Retina (tissue), 1 donor: ENCODE measurements at places on chromosomes 12 and 14.
A peak's percentile ranks its signal among the peaks of the same experiment; 100 is the strongest.

- no peak for DNase-seq
These were observed 12.9 kb upstream of the RNASE12 start for GRCh38 chr14:20603813-20604690.

DNA sequence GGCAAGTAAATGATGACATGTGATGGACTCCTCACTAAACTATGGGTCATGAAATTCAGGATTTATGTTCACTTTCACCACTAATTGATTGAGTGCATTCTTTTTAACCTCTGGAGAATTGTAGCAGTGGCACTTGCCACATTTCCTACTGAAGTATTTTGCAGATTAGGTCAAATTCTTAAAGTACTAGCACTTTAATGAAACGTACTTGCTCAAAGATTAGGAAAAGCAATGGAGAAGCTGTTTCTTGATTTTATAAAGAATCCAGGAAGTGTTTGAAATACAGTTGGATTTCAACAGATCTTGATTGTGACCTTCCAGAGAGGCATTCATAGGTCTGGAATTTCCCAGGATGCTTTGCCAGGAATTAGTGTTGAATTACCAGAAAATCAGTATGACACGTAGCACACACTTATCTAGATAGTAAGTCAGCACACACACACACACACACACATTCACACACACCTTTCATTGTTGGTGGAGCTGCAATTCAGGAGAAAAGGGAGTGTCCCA is 162.6 kb downstream of the MYRFL start:
- no peak for DNase-seq

- no peak for DNase-seq
These were observed 871 bp upstream of the TGM1 start for GRCh38 chr14:24263848-24264247.

- DNase-seq = no peak
These were observed 4.5 kb downstream of the DDX47 start for GRCh38 chr12:12817616-12818015.

GRCh38 chr12:28227251-28227650 is 37.0 kb downstream of the CCDC91 start:
- DNase-seq = no peak

- DNase-seq = no peak
These were observed 275.5 kb downstream of the ALG10 start for GRCh38 chr12:34297790-34298164.

- peak; percentile 29 for DNase-seq
These were observed 64.9 kb upstream of the SYT1 start for GRCh38 chr12:78799649-78800048.

- peak; percentile 81 for DNase-seq
These were observed 1.3 kb downstream of the PRPH start for GRCh38 chr12:49296034-49296835.

- DNase-seq = peak; percentile 88
These were observed 7.6 kb upstream of the SIX1 start for GRCh38 chr14:60656686-60657455.

- no peak for DNase-seq
These were observed 80.3 kb upstream of the SRRM4 start for GRCh38 chr12:118900993-118901392.

GRCh38 chr14:58730792-58731464 is 93.2 kb downstream of the DACT1 start:
- DNase-seq = no peak

DNA sequence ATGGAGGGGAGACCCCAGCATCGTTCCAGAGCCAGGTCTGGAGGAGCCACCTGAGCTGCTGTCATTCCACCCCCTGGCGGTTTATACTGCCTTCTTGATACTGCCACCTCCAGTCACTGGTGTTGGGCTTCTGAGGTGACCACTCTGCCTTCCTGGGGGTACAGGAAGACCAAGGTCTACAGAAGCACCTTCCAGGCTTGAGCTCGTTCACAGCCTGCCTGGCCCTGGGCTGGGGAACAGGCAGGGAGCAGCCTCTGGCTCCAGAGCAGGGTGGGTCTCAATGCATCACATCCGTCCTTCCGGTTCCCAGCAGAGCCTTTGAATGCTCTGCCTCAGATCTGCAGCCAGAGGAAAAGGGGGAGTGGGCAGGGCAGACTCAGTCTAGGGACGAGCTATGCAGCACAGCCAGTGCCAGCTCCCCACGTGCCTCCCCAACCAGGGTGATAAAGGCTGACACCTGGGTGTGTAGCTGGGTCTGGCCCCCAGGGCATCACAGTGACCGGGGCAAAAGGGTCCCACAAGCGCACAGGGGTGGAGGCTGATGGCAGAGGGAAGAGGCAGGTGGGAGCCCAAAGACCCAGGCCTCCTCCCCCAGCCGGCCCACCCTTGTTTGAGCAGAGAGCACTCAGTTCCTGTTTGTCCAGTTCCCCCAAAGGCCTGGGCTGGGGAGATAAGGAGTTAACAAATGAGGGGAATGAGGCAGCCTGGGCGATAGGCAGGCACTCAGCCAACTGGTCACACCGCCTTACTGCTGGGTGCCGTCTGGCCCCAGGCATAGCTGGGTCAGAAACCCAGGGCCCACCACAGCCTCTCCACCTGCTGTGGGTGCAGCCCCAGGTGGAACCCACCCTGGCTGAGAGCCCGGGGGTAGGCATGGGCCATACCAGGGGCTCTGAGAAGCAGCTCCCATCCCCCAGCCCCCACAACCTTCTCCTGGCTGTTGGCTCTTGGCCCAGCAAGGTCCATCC is 17.1 kb downstream of the DEGS2 start:
- DNase-seq = no peak

GRCh38 chr12:89765959-89766824 is 57.6 kb upstream of the ATP2B1 start:
- DNase-seq = no peak

DNA sequence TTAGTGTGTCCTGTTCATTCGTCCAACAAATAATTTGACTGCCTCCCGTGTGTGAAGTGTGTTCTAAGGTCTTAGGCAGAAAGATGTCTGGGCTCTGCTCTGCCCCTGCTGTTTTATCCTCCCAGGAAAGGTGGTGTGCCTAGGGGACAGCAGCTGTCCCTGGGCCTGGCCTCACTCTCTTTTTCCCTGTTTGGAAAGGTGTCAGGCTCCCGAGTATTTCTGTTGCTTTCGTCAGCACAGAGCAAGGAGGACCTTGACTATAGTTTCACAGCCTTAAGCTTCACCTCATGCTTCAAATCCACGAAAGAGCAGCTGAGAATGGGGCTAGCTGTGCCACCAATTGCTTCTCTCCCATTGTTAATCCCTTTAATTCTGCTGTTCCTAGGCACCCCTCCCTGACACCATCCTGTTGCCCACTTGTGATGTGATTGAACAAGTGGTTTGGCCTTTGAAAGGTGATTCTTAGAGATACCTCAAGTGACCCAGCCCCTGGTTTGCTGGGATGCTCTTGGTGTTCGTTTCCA is 54.2 kb downstream of the TGFB3 start:
- DNase-seq = no peak

DNA sequence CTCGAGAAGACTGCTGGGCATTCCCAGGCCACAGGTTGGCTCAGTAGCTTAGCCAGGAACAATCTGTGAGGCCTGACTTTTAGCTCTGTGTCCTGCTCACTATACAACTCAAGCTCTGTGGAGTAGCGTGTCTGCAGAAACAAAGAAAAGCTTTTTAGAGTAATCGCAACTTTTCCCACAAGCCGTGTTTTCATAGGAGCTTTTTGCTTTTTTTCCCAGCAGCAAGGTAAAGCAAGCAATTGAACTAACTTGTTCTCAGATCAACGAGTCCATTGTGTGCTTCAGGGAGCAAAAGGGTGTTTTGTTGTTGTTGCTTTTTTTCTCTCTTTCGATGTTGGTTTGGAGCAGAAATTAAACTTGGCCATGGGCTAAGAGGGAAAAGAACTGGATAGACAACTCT is 97.3 kb upstream of the BCL2L14 start:
- DNase-seq = no peak

GRCh38 chr12:94618995-94619695 is 31.2 kb downstream of the TMCC3 start:
- no peak for DNase-seq

- no peak for DNase-seq
These were observed 554.5 kb downstream of the TMEM121 start for GRCh38 chr14:106080922-106081321.

- peak; percentile 87 for DNase-seq
These were observed 21.0 kb downstream of the SLC25A29 start for GRCh38 chr14:100285021-100285912.

- no peak for DNase-seq
These were observed 242.4 kb downstream of the TMEM117 start for GRCh38 chr12:44078273-44078672.

DNA sequence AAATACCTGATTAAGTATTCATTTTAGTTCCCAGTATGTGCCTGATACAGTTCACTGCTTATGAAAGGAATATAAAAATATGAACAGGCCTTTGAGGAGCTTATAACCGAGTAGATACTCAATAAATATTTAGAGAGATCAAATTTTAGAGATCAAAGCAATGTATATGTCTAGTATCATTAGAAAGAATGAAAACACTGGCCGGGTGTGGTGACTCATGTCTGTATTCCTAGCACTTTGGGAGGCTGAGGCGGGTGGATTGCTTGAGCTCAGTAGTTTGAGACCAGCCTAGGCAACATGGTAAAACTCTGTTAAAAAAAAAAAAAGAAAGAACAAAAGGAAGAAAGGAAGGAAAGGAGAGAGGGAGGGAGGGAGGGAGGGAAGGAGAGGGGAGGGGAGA is 113.2 kb upstream of the EEA1 start:
- no peak for DNase-seq

DNA sequence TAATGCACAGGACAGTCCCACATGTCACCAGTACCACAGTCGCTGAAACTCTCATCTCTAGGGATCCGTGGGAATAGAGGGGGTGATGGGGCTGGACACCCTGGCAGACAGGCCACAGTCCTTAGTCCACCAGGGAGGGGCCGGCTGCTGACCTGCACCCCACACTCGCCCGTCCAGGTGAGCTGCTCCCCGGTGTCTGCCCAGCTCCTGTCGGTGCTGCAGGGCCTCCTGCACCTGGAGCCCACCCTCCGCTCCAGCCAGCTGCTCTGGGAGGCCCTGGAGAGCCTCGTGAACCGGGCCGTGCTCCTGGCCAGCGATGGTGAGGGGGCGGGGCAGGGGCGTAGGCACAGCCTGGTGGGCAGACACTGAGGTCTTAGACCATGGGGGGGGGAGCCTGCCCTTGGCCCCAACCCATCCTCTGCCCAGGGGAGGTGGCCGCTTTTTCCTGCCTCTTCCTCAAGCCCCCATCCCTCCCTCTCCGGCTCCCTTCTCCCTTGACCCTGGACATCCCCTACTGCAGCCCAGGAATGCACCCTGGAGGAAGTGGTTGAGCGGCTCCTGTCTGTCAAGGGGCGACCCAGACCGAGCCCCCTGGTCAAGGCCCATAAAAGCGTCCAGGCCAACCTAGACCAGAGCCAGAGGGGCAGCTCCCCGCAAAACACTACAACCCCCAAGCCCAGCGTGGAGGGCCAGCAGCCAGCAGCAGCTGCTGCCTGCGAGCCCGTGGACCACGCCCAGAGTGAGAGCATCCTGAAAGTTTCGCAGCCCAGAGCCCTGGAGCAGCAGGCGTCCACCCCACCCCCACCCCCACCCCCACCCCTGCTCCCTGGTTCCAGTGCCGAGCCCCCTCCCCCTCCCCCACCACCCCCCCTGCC is 17.1 kb upstream of the ADSS1 start:
- DNase-seq = no peak

GRCh38 chr12:8899830-8900229 is 14.5 kb upstream of the PHC1 start:
- no peak for DNase-seq

DNA sequence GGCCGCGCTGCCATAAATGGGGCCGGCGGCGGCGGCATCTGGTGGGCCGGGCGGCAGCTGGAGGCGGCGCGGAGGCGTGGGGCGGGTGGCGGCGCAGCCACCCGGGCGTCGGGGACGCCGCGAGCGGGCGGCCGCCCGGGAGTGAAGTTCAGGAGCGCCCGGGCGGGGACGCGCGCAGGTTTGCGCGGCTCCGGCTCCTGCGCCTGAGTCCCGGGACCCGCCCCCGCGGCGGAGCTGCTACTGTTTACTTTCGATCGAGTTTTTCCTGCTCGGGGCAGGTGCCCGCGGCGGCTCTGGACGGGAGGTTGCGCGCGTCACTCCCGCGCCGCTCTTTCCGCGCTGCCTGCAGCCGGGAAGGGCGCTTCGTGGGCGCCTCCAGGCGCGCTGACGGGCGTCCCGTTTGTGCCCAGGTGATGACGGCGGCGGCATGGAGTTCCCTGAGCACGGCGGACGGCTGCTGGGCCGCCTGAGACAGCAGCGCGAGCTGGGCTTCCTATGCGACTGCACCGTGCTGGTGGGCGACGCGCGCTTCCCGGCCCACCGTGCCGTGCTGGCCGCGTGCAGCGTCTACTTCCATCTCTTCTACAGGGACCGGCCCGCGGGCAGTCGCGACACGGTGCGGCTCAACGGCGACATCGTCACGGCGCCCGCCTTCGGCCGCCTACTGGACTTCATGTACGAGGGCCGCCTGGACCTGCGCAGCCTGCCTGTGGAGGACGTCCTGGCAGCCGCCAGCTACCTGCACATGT is at the start of gene ZBTB42:
Gene ZBTB42, plus strand, starts transcription at position 331 of the 749 bp plus-strand sequence. Its CDS starts 97 bp downstream, at position 428.
- peak; percentile 77 for DNase-seq

- DNase-seq = no peak
These were observed 22.6 kb downstream of the C12orf75 start for GRCh38 chr12:105352940-105353635.

DNA sequence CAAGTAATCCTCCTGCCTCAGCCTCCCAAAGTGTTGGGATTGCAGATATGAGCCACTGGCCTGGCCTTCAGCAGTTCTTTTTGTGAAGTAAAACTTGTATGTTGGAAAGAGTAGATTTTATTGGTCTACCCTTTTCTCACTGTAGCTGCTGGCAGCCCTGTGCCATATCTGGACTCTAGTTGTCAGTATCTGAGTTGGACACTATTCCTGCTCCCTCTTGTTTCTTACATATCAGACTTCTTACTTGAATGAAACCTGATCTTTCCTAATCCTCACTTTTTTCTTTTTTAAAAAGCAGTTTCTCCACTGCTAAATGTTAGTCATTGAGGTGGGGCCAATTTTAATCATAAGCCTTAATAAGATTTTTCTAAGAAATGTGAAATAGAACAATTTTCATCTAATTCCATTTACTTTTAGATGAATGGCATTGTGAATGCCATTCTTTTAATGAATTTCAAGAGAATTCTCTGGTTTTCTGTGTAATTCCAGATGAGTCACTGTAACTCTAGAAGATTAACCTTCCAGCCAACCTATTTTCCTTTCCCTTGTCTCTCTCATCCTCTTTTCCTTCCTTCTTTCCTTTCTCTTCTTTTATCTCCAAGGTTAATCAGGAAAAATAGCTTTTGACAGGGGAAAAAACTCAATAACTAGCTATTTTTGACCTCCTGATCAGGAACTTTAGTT is 88.7 kb downstream of the APAF1 start:
- no peak for DNase-seq

DNA sequence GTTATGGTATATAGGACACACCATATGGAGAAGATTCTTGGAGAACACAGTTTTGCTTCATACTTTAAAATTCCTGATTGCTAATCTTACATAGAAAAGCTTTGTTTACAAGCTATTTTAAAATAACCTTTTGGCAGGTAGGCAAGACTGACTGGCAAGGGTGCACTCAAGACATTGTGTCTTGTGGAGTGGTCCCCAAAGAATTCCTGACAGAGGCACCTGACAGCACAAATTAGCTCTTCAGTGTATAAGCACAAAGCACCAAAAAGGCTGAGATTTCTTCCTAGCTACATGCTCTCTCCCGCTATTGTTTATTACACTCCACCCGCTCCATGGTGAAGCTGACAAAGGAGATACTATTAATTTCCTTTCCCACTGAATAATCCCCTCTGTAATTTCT is 139.4 kb downstream of the MON2 start:
- peak; percentile 31 for DNase-seq

GRCh38 chr12:6407236-6407954 is 23.4 kb downstream of the LTBR start:
- DNase-seq = no peak
